ENCODE measurements at places on chromosomes 3 and 15.

DNA sequence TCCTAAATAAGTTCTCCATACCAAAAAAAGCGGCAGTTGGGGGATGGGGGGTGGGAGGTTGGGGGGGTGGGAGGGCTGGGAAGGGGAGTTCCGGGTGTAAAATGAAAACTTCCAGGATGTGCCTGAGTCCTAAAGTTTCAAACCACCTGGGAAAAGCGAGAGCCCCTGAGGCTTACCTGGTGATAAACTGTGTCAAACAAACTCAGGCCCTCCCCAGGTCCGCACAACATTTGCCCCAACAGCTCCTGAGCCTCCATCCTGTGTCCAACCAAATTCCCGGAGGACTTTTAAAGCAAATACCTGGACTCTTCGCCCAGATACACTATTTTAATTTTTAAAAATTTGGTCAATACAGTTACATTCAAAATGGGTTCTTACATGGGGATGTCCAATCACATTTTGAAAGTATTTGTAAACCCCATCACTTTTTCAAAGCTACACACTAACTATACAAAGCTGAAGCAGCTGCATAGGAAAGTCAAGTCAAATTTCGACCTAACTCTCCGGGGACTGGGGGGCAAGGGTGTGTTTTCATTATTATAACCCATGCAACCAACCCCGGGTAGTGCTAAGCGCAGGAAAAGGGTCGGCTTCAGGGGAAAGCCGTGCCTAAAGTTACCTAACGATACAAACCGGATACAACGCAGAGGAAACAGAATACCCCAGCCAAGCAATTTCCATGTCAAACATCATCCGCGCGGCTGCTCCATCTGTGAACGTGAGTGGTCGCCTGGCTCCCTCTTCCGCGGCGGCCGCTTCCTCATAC lies 685 bp upstream of the FOXB1 start:
- no peak for DNase-seq

- peak; percentile 15 for DNase-seq
These were observed 181.6 kb downstream of the CFAP20DC start for GRCh38 chr3:58868097-58868779.

DNA sequence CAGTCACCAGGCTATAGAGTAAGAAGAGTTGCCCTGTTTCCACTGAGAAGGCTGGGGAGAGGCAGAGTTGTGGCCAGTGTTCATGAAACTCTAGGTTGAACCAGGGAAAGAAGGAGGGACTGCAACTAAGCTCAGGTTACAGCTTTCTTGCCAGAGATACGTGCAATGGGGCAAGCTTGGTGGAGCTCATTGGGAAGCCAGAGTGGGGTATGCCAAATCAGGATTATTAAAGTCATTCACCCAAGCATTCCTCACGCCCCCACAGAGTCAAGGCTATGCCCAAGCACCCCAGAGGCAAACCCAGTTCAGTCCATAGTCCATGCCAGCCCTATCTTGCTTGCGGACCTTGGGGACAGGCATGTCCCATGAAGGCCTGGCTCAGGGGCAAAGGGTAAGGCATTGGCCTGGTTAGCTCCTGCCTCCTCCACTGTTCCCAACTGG lies 17.6 kb downstream of the SLC6A20 start:
- DNase-seq = no peak

GRCh38 chr3:134376385-134376765 lies 2.1 kb upstream of the AMOTL2 start:
- DNase-seq = no peak

- DNase-seq = no peak
These were observed 40.1 kb downstream of the CDCP1 start for GRCh38 chr3:45105855-45106671.

GRCh38 chr3:23253214-23253613 lies 50.1 kb downstream of the UBE2E2 start:
- no peak for DNase-seq

GRCh38 chr3:52721002-52721729 lies 15.3 kb downstream of the SPCS1 start:
- DNase-seq = peak; percentile 52

DNA sequence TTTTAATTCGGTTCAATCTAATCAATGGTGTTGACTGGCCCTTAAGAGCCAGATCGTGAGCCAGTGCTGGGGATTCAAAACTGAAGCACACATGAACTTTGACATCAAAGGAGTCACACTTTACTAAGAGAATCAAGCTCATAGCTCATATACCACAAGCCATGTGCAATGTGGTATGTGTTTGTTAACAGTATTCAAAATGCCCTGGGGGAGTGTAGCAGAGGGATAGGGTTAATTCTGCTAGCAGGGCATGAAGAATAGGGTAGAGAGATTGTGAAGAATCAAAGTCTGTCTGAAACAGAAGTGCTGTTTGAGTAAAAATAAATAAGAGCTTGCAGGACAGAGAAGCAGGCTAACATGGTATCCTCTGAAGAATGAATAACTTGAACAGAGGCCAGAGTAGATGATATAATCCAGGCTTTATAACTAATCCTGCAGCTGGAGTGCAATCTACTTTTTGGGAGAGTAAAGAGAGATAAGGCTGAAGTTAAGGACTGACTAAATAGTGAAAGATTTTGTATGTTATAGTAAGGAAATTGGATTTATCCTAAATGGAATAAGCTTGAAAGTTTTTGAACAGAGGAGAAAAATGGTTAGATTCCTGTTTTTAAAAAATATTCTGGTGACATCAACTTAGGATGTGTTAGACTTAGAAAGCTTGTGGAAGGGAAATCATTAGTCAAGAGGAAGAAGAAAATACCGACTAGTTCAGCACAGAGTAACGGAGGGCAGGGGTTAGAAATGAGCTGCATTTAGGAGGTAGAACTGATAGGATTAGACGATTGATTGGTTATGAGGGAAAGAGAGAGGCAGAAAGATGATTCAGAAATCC lies 292.0 kb downstream of the NFKBIZ start:
- no peak for DNase-seq

DNA sequence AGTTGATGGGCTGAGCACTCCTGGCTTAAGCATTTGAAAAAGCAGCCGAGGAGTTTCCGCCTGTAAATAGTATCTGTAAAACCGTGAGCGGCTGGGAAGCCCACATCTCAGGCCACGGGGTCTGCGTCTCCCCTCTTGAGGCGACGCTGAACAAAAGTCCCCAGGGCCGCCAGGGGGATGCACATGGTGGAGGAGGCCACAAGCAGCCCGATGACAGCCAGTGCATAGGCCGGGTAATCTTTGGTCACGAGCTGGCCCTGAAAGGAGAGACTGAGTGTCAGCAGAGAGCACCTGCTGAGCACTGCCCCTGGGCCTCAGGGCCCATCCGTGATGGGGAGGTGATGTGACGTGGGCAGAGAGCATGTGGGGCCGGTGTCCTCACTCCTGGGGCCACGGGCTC lies 37.5 kb downstream of the SLC6A20 start:
- no peak for DNase-seq

- no peak for DNase-seq
These were observed 21.2 kb upstream of the FAM81A start for GRCh38 chr15:59416816-59417215.

DNA sequence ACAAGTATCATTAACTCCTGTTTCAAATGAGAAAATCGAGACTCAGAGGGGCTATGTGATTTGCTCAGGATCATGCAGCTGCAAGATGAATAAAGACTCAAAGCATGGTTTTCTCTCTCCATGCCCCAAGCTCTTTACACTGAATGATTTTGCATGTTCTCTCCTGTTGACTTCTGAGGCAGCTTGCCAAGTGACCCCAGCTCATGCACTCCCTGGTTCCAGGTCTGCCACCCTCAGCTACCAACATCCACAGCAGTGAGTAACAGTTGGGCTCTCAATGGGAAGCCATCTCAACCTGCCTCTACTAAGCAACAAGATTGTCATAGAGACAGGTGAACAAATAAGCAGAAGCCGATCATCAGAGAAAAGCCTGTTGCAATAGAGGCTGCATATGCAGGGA lies 116.9 kb upstream of the GADL1 start:
- DNase-seq = no peak

- DNase-seq = peak; percentile 45
These were observed 44.3 kb upstream of the C3orf49 start for GRCh38 chr3:63774781-63775180.

DNA sequence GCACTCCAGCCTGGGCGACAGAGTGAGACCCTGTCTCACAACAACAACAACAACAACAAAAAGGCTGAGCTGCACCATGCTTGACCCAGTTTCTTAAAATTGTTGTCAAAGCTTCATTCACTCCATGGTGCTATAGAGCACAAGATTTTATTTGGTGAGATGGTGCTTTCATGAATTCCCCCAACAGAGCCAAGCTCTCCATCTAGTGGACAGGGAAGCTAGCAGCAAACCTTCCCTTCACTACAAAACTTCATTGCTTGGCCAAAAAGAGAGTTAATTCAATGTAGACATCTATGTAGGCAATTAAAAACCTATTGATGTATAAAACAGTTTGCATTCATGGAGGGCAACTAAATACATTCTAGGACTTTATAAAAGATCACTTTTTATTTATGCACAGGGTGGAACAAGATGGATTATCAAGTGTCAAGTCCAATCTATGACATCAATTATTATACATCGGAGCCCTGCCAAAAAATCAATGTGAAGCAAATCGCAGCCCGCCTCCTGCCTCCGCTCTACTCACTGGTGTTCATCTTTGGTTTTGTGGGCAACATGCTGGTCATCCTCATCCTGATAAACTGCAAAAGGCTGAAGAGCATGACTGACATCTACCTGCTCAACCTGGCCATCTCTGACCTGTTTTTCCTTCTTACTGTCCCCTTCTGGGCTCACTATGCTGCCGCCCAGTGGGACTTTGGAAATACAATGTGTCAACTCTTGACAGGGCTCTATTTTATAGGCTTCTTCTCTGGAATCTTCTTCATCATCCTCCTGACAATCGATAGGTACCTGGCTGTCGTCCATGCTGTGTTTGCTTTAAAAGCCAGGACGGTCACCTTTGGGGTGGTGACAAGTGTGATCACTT lies 2.0 kb downstream of the CCR5 start:
- DNase-seq = peak; percentile 71

DNA sequence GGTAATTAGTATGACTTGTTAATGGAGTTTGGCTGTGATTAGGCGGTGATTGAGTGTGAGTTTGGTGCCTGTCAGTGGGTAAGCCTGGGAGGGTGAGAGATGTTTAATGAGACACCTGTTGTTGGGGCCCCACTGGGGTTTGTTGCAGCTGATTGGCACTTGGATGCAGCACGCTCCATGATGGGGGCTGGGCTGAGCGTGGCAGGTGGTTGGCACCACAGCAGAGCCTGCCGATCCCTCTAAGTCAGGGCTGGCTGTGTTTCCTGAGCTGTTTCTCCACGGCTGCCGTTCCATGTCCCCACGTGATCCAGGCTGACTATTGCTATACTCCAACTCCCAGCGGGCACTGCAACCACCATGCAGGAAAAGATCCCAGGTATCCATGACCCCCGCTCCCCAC lies 93.5 kb upstream of the ARRDC4 start:
- DNase-seq = no peak

DNA sequence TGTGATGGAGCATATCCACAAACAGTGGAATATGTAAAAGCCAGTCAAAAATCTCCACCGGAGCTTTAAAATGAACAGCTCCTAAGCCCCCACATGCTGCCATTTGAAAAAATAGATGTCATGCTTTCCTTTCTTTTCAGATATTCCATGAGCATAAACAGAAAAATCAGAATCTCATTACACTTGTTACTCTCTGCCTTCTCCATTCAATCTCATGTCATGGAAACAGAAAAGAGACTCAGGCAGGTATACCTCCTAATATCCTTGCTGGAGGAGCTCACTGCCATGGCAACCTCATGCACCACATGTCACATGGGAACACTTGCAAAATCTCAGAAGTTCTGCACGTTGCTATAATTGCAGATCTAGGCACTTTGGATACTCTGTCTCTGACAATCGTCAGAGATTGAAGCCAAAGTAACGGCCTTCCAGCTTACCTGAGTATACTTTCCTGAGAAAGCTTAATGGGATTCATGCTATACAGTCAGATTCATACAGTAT lies 317.0 kb upstream of the ADAMTS9 start:
- DNase-seq = no peak

GRCh38 chr15:26177816-26178215 lies 314.7 kb upstream of the ATP10A start:
- DNase-seq = no peak

DNA sequence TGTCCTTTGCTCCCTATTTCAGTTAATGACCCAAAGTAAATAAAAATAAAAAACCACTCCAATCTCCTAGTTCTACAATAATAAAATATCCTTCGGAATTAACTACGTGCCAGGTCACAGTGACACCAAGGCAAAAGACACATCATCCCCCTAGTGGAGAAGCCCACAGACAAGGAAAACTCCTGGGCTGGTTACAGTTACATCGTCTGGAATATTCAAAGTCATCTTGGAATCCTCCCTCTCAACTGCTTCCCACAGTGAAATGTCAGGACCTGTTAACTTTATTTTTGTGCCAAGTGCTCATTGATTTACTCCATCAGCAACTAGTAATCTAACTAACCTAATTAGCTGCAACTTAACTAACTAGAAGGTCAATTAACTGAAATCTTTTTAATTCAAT lies 349.3 kb downstream of the MAGI1 start:
- DNase-seq = no peak

- no peak for DNase-seq
These were observed 360.9 kb upstream of the CBLB start for GRCh38 chr3:106229495-106230278.

- no peak for DNase-seq
These were observed 16.6 kb downstream of the GABRA5 start for GRCh38 chr15:26883466-26883865.

DNA sequence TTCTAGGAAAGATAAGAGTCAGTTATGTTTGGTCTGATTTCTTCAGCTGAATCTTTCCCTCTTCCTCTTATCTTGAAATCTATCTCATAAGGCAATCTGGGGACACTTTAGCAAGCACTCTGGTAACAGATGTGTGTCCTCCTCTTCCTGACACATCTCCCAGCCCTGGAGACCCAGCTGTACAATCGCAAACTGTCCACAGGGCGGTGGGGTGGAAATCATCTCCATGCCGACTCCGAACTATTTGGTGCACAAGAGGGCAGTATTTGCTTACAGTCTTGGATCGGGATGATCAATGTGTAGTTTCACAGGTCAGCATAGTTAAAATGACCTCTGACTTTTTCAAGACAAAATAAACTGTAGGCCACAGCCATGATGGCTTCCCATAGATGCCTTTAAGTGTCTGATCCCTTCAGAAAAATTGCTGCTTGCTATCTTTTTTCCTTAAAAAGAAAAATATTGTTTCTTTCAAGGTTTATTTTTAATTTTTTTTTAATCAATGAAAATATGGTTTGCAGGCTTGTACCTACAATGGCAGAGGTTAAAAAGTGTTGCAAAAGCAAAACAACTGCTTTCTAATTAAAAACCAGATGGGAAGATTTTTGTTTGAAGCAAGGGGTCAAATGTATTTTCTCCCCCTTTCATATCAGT lies 17.7 kb downstream of the EEFSEC start:
- DNase-seq = peak; percentile 53

DNA sequence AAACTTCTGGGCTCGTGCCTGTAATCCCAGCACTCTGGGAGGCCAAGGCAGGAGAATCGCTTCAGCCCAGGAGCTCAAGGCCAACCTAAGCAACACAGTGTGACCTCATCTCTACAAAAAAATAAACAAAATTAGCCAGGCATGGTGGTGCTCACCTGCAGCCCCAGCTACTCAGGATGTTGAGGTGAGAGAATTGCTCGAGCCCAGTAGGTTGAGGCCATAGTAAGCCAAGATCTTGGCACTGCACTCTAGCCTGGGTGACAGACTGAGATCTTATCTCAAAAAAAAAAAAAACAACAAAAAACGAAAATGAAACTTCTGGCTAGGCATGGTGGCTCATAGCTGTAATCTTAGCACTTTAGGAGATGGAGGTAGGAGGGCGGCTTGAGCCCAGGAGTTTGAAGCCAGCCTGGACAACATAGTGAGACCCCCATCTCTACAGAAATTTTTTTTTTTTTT lies 53.7 kb downstream of the PIK3CB start:
- no peak for DNase-seq

All from inflammatory macrophage treated with lipopolysaccharide for 1 hour (primary cell).